ENCODE measurements at places on chromosomes 16 and 17. TPM values are rescaled to one million over a fixed set of nuclear protein-coding genes. Genes with fewer than 3 reads are reported as not detected.

ASPA gene
- not detected for total RNA-seq

ZDHHC1 gene
- not detected for total RNA-seq

CHST5 gene
- total RNA-seq = not detected

BCO1 gene
- total RNA-seq = not detected

SLC5A11 gene
- total RNA-seq = 0.19 TPM

FTO gene
- 61.5 TPM for total RNA-seq

NOTUM gene
- total RNA-seq = not detected

CIBAR2 gene
- not detected for total RNA-seq

CES5A gene
- not detected for total RNA-seq

SEC14L5 gene
- total RNA-seq = not detected

SLC35G6 gene
- total RNA-seq = not detected

STX1B gene
- total RNA-seq = 1.5 TPM

DYNLL2 gene
- 45.8 TPM for total RNA-seq

PIK3R6 gene
- total RNA-seq = 0.25 TPM

SYNGR3 gene
- total RNA-seq = 1.6 TPM

SPNS2 gene
- 0.11 TPM for total RNA-seq

CCR7 gene
- 268 TPM for total RNA-seq

TMEM100 gene
- not detected for total RNA-seq

RBFOX1 gene
- total RNA-seq = not detected

COG8 gene
- 66.1 TPM for total RNA-seq

KRTAP2-2 gene
- not detected for total RNA-seq

CIAO2B gene
- total RNA-seq = 75.0 TPM

SNX20 gene
- 90.1 TPM for total RNA-seq

BANP gene
- total RNA-seq = 72.7 TPM

SYCE1L gene
- 12.5 TPM for total RNA-seq

CD300E gene
- not detected for total RNA-seq

OR3A3 gene
- total RNA-seq = not detected

PNMT gene
- total RNA-seq = 0.55 TPM

CCL8 gene
- not detected for total RNA-seq

DNAAF8 gene
- total RNA-seq = 0.12 TPM

All from CD4-positive, alpha-beta memory T cell (primary cell).